D341Med (cell line): ENCODE measurements at places on chromosomes 6 and 20.
A peak's percentile ranks its signal among the peaks of the same experiment; 100 is the strongest.

- no peak for DNase-seq
Measured at GRCh38 chr6:136823128-136823660, 802 bp downstream of the PEX7 start.

DNA sequence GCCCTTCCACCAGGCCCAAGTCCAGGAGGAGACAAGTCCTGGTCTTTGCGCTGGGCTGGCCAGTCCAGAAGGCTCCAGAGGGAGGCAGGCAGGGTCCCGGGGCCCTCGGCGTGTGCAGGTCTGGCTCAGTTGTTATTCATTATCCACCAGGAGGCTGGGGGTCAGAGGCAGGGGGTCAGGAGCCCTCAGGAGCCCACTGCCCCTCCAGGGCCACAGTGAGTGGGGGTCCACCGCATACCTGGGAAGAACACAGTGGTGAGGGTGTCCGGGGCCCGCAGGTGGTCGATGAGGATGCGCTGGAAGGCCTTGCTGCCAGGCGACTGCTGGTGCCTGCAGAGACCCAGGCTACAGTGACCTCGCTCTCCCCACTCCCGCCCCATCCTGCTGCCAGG is 4.4 kb upstream of the C20orf144 start:
- DNase-seq = peak; percentile 18

DNA sequence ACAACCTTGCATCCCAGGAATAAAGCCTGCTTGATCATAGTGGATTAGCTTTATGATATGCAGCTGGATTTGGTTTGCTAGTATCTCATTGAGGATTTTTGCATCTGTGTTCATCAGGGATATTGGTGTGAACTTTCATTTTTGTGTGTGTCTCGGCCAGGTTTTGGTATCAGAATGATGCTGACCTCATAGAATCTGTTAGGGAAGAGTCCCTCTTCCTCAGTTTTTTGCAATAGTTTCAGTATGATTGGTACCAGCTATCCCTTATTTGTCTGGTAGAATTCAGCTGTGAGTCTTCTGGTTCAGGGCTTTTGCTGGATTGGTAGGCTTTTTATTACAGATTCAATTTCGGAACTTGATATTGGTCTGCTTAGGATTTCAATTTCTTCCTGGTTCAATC is 132.5 kb downstream of the ZFAND3 start:
- DNase-seq = no peak

DNA sequence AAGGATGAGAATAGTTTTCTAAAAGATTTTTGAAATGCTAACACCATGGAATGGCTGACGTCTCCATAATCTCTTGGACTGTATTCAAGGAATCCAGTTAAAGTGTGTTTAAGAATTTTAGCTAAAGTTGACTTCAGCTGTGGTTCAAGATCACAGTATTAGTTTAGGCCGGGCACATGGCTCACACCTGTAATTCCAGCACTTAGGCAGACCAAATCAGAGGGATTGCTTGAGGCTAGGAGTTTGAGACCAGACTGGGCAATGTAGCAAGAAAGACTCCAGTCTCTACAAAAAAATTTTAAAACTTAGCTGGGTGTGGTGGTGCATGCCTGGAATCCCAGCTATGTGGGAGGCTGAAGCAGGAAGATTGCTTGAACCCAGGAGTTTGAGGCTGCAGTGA is 68.2 kb downstream of the RFPL4B start:
- no peak for DNase-seq

DNA sequence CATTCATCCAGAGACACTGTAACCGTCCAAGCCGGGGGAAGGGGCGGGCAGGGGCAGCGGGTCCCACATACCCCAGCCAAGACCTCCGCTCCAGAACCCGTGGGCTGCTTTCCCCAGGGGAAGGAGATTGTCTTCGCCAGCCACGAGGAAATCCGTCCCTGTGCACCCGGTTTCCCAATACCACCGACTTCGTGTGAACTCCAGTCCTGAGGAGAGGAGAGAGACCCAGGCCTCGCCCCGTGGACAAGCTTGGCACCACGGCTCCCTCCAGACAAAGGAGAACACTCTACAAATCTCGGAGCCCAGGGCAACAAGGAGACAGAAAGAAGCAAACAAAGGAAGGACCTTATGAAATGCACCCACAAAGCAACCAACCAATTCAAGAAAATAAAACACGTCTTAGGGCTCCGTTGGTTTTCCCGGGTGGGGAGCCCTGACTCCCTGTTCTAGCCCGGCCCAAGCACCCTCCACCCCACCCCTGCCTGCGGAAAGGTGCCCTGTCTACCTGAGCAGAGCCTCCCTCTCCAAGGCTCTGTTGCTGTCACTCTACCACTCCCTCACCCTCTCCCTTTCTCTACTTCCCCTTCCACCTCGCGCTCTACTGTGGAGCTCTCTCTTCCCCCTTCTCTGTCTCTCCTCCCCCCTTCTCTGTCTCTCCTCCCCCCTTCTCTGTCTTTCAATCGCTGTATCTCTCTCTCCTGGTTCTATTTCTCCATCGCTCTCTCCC is 1382.8 kb upstream of the DEFB115 start:
- DNase-seq = peak; percentile 21

GRCh38 chr20:53569606-53570307 is 23.9 kb downstream of the ZNF217 start:
- no peak for DNase-seq

GRCh38 chr6:96823743-96824142 is 13.5 kb downstream of the GPR63 start:
- no peak for DNase-seq

- no peak for DNase-seq
Measured at GRCh38 chr6:166266336-166266735, 41.9 kb downstream of the PRR18 start.

- no peak for DNase-seq
Measured at GRCh38 chr6:81465859-81466258, 286.6 kb downstream of the TENT5A start.

DNA sequence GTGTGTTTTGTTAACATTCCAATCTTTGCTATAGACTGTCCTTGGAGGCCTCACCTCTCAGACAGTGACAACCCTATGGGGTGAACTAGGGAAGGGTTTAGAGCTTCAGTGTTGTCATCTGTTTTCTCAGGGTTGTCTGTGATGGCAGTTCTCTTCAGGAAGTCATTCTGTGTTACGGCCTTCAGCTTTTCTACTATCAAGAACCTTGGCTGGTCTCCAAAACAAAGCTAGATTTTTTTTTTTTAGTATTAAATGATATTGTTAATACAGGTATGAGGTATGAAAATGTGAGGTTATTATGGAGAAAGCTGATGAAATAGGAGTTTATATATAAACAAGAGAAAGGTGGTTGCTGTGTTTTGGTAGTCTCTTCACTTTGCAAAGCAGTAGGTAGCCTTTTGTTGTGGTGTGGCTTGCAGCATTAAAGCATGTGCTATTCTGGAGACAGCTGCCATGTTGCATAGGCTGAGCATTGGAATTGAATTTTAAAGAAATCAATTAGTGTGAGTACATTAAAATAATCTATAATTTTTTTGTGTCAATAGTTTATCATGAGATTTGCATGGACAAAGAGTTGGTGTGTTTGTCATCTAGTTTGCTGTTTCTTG is 162.6 kb downstream of the CARMIL1 start:
- no peak for DNase-seq

GRCh38 chr20:846894-847278 is 13.4 kb downstream of the FAM110A start:
- DNase-seq = no peak

- no peak for DNase-seq
Measured at GRCh38 chr20:49579195-49579594, 11.3 kb upstream of the PTGIS start.

DNA sequence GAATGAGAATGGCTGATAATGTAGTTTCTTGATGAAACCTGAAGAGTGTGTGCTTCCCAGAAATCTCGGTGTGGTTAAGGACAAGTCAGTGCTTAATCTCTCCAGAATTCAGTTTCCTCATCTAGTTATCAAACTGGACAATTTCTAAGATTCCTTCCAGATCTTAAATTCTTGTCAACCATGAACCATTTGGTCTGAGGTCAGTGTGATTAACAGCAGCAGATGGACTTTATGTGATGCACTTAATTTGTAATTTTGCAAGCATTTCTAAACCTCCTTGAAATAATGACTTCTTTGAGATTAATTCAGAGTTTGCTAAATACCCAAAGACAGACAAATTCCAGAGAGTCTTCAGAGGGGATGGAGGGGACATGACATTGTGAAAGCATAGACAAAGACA is 160.3 kb downstream of the KIF16B start:
- no peak for DNase-seq

DNA sequence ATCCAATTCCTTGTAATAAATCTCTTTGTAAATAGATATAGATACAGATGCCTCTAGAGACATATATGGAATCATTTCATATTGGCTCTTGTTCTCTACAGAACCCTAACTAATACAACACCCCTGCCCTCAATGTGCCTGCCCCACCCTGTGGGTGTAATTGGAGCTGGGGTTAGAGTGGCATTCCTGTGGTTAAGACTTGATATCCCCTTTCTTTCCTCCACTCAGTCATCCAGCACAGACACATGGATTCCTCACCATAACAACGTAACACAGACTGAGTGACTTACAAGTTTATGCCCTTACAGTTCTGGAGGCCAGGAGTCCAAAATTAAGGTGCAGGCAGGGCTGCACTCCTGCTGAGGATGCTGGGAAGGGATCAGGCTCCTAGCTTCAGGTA is 42.8 kb downstream of the C6orf118 start:
- no peak for DNase-seq

GRCh38 chr6:159044899-159045727 is at the start of gene TAGAP:
TSS of gene TAGAP (minus strand) at chr6:159044991. CDS start at chr6:159044146, 845 bp downstream.
- no peak for DNase-seq

- no peak for DNase-seq
Measured at GRCh38 chr6:140744659-140745320, 1370.3 kb upstream of the CITED2 start.

DNA sequence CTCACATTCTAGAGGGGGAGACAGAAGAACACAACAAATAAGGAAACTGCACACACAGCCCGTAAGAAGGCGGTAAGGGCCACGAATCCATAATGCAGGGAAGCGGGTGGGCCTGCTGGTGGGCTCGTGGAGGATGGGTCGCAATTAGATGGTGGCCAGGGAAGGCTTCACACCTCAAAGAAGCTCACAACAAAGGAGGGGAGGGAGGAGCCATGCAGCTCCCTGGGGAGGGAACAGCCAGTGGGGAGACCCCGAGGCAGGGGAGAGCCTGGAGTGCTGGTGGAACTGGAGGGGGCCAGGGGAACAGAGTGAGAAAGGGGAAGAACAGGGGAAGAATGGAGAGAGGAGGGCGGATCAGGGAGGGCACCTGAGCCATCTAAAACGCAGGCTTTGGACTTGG is 13.4 kb downstream of the SRC start:
- peak; percentile 19 for DNase-seq

- DNase-seq = no peak
Measured at GRCh38 chr20:13865156-13865555, 80.3 kb downstream of the NDUFAF5 start.

DNA sequence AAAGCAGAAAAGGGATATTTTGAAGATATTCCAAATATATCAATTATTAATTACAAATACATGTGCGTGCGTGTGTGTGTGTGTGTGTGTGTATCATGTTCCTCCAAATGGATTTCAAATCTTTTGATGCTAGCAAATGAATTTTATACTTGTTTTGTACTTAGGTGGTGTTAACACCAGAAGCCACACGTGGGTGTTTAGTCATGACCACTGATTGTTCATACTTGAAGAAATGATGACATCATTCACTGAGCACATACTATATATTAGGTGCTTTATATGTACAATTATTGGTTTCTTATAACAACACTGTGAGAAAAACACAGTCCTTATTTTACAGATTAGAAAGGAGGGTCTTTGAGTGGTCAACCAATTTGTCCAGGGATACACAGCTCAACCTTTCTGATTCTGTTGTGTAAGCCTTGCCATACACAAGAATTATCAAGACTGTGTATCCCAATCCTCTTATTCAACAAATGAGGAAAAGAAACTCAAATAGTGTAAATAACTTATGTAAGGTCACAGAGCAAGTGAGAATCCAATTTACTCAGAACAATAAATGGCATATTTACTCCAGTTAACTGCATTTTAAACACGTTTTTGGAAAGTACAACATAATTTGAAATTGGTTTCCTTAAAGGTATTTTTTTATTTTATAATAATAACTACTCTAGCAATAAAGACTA is 88.5 kb downstream of the BCAS1 start:
- DNase-seq = no peak

DNA sequence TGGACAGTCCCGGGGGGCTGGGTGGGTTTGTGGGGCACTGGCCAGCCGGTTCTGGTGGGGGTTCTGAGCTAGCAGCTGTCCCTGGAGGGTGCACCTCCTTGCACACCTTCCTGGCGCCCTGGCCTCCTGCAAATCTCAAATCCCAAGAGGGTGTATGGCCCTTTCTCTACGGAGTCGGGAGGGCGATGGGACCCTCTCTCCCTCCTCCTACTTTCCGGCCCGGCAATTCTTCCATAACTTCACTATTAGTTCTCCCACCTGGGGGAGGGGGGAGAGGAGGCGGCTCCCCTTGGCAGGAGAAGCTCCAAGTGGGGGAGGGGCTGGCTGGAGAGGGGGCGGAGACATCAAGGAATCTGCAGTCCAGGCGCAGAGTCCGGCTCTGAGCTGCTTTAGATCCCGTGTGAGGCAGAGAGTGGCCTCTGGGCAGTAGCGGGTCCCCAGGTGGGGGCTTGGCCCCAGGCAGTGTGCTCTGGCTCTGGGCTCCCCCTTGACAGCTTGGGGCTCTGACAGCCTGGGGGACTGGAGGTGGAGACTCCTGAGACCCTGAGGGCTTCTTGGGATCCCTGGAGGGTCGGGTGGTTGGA is 1.4 kb upstream of the LAMA5 start:
- DNase-seq = no peak

GRCh38 chr6:81054036-81054435 is 698.4 kb downstream of the TENT5A start:
- no peak for DNase-seq

DNA sequence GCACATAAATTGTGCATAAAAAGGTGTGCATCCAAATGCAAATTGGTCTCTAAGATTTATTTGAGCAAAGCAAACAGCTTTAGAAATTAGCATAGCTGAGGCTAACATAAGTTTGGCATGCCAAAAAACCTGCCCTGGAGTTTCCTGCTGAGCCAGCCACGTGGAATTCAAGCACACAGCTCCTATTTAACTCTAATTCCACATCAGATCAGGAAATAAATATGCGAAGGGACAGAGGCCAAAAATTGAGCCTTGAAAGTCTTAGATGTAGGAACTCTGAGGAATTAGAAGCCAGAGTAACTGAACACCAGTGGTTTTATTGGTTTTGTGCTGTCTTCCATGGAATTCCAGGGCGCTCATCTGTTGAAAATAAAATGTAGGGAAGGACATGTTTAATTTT is 19.6 kb downstream of the SOBP start:
- DNase-seq = no peak

DNA sequence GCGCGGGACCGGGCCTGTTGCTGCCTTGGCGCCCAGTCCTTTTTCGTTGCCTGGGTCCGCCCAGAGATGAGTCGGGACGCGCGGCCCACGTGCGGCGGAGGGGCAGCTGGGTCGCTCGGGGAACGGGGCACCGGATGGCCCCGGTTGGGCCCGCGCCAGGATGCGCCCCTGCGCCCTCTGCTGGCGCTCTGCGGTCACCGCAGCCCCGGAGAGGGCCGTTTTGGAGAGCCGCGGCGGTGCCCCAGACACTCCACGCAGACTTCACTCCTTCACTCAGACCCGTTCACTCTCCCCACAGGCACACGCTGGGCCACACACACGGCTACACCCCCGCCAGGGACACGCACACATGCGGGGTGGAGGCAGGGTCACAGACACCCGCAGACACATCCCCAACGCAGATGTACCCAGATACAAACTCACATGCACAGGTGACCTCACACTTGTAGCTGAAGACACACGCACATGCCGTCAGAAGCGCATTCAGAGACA is 38.8 kb downstream of the SRC start:
- DNase-seq = peak; percentile 94
